ENCODE measurements at places on chromosomes 7 and 10.
A peak's percentile ranks its signal among the peaks of the same experiment; 100 is the strongest.

- no peak for DNase-seq
These were observed 489.8 kb upstream of the ZMIZ1 start for GRCh38 chr10:78578929-78579328.

DNA sequence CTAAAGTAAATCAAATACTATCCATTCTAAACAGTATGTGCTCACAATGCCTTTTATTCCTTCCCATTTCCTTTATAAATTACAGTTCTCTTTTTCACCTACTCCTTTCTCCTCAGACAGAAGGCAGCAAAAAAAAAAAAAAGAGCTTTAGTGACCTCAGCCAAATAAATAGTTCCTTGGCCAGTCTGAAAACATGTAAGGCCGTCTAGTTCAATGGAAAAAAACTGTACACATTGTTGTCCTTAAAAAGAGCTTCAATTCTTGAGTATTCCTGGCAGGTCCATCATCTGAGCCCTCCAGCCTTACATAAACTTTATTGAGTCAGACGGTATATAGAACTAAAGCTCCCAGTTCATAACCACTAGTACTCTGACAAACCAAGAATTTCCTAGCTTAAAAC is 185.4 kb downstream of the CACNA2D1 start:
- DNase-seq: no peak

DNA sequence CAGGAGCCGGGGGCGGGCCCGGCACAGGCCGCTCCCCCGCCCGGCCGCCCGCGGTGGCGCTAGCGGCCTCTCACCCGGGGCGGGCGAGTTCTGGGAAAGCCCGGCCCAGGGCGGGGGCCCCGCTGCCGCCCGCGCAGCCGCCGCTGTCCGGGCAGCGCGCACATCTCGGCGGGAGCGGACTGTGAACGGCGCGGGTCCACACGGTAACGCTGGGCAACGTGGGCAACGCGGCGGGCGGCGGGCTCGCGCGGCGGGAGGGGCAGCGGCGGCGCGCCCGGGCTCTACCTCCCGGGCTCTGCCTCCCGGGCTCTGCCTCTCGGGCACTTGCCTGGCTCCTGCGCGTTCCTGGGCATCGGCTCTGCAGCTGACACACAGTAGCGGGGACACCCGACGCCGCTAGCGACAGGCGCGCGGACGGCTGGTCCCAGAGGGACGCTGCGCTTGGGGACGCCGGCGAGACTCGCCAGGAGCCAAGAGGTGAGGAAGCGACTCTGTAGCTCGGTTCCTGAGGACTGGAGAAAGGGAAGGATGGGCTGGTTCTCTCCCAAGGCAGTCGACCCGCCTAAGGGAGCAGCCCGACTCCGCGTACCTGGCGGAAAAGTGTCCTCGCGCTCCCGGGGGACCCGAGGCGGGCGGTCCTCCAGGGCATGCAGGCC is at the start of gene PLCE1:
Gene PLCE1 (plus strand): TSS at position 150 of the 656 bp plus-strand sequence. CDS start 37,116 bp downstream, outside the sequence.
- DNase-seq: peak; percentile 62

GRCh38 chr7:40843338-40843985 is 708.7 kb downstream of the SUGCT start:
- no peak for DNase-seq

GRCh38 chr7:10802526-10802925 is 171.1 kb upstream of the PHF14 start:
- peak; percentile 20 for DNase-seq

GRCh38 chr7:111953611-111954010 is 252.6 kb downstream of the DOCK4 start:
- peak; percentile 28 for DNase-seq

DNA sequence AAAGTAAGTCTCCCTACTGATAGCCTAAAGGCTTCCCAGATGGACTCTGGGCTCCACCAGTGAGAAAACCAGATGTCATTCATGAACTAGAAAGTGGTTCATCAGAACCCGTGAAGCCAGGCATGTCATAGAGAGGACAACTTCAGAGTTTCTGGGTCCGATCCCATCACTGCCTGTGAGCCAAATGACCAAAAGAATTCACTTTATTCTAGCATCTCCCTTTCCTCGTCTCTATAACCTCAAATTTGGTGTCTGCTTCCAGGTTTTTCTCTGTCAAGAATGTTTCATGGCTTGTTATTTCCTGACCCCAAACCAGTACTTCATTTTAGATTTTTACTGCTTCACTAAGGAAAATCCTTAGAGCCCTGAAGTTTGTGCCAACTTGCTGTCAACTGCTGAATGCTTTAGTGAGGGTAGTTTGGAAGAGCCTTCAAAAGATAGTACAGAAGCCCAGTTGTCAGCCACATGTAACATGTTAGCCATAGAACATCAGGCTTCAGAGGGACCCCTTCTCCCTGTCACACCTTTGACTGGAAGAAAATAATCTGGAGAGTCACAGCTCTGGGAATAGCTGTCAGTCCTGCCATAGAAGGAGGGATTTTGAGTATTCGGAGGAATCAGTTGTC is 34.0 kb downstream of the ITGB8 start:
- DNase-seq: no peak

GRCh38 chr7:44463169-44463808 is 27.2 kb downstream of the NUDCD3 start:
- no peak for DNase-seq

GRCh38 chr10:3239920-3240894 is 67.6 kb upstream of the PITRM1 start:
- DNase-seq: no peak

DNA sequence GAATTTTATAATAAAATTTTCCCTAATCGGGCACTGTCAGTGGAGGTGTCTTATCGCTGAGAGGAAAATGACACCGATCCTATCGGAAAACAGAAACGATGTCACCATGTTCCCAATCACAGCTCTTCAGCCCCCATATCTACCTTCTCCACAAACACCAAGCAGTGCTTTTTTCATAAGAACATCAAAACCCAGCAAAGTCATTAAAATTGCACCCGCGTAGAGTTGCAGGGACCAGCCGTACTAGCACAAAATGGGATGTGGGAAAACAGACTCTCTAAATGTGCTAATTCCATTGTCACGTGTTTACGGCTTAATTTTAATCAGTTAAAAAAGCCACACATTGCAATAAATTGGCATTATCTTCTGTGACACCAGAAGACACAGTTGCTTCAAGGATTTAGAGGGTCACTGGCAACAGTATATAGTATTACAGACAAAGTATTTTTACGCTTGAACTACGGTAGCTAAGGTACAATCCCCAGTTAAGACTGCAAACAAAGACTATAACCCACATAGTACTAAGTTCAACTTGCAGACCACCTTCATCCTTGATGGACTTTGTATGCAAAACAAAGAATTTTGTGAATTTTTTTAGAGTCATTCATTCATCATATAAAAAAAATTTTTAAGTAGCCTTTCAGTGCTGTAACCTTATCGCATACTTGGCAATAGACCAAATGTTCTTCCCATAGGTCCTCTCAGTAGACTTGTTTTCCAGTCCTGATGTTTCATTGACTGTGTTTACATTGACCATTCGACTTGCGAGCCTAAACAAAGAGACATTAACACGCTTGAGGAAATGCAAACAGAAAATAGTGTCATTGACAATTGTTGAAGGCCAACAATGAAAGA is 116.0 kb downstream of the VTI1A start:
- no peak for DNase-seq

- no peak for DNase-seq
These were observed 37.5 kb upstream of the ATXN7L1 start for GRCh38 chr7:105913947-105914346.

Measured in ELF-1 (cell line).